ENCODE measurements at places on chromosomes 11 and 22.

GRCh38 chr11:46285594-46286033 is 8.2 kb downstream of the CREB3L1 start:
- DNase-seq = no peak

- no peak for DNase-seq
Measured at GRCh38 chr11:17840101-17840548, 105.5 kb downstream of the KCNC1 start.

DNA sequence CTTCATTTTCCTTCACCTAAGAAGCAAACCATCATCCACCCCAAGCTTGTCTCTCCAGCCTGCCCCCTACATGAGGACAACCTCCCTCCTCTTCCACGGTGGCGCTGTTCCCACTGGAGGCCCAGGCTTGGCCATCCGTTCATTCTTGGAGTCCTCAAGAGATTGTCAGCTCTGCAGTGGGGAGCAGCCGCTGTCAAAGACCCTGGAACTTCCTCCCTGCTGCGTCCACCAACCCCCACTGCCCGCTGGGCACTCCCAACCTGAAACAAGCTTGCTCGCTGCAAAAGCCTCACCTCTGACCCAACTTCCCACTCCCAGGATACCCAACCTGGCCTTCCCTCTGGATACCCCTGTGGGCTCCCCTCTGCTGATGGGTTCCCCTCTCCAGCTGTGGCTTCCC is 10.4 kb upstream of the CD81 start:
- no peak for DNase-seq

DNA sequence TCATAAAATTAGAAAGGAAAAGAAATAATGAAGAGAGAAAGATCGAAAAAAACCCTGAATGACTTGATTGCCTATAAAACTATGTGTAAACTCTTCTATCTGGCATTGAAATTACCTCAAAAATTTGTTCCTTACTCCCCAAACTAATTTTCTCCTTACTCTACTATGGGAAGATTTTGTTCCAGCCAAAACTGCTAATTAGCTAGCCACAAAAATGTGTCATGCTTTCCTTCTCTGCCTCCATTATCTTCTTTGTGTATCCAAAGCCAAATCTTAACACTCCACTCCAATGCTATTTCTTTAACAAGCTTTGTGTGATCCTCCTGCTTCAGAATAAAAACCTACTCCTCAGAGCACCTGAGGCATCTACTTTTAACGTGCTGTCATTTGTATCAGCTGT is 831.2 kb downstream of the METTL15 start:
- DNase-seq = no peak

DNA sequence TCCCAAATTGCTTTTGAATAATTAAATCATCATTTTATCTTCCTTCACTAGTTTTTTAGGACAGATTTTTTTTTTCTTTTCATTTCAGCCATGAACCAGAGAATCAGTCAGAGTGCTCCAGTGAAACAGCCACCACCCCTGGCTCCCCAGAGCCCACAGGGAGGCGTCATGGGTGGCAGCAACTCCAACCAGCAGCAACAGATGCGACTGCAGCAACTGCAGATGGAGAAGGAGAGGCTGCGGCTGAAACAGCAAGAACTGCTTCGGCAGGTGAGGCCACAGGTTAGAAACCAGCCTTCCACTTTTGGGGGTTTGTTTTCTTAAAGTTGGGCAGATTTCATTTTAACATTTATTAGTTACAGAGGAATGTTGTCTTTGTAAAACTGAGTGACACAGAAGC is 95.6 kb downstream of the YAP1 start:
- no peak for DNase-seq

DNA sequence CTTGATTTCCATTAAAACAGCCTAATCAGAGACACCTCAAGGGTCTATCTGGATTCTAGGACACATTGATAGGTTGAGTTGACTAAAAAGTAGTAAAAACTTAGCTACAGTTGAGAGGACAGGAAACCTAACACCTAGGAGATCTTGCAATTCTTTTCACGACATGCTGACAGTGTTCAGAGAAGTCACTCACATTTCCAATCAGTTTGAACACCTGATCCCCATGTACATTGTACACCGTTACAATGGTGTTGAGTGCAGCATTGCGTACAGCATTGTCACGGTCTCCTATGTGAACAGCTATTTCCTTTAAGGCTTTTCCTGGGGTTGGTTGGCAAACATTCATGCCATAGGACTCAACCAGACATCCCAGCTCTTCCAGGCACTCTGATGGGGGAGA is 42.8 kb downstream of the F2 start:
- DNase-seq = no peak

GRCh38 chr11:77542296-77542695 is 47.5 kb upstream of the AQP11 start:
- no peak for DNase-seq

DNA sequence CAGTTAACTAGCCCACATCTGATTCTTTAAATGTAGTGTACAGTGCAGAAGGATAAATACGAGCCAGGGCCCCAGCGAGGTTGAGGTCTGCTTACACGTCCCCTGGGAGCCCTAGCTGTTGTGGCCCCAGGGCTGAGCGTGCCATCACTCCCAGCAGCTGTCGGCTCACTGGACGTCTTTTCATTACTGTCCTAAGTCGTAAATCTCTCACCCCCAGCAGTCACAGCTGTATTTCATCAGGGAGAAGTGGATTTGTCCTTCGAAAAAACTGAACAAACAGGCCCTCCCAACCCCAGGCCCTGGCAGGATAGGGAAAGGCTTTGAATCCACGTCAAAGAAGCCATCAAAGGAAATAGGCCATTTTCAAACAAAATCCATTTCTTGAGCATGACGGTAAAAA is 110.4 kb upstream of the CSNK2A3 start:
- DNase-seq = no peak

- DNase-seq = no peak
Measured at GRCh38 chr11:60816590-60817157, 25.2 kb upstream of the CCDC86 start.

DNA sequence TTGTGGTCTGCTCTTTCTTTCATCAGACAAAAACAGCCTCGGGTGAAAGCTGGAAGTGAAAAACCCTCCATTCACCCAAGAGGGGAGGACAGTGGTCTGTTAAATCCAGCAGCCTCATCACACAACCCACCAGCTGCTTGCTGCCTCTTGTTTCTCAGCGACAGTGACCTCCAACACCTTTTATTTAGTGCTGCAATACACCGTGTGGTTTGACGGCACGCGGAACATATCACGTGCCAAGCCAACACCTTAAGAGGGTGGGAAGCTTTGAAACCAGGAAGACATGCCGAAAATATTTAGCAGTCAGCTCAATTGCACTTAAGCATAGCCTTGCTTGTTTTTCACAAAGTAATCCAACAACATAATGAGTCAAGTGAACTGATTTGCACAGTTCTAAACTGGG is 39.8 kb upstream of the POGLUT3 start:
- DNase-seq = no peak

DNA sequence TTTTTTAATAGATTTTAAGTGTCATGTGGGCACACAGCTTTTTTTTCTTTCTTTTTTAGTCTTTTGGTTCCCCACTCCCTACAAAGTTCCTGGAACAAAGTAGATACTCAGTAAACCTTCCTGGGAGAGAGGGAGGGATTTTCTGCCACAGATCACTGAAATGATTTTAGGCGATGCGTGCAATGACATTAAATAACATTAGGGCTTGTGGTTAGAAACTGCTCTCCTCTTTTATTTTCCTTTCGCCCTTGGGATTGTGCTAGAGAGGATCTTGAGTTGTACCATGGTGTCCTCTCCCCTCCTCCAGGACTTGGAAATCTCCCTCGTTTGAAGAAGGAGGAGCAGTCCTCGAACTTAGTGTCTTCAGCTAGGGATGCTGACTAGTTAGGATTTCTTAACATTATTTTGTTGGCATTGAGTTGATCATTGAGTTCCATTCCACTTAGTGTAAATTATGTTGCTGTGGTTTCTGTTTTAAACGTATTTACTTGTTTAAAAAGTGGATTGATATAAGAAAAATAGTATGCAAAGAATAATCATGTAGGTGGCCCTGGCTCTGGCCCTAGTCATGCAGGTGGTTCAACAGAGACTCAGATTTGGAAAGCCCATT is 88.4 kb downstream of the TRAF6 start:
- no peak for DNase-seq

- no peak for DNase-seq
Measured at GRCh38 chr11:25860677-25861450, 471.1 kb upstream of the ANO3 start.

DNA sequence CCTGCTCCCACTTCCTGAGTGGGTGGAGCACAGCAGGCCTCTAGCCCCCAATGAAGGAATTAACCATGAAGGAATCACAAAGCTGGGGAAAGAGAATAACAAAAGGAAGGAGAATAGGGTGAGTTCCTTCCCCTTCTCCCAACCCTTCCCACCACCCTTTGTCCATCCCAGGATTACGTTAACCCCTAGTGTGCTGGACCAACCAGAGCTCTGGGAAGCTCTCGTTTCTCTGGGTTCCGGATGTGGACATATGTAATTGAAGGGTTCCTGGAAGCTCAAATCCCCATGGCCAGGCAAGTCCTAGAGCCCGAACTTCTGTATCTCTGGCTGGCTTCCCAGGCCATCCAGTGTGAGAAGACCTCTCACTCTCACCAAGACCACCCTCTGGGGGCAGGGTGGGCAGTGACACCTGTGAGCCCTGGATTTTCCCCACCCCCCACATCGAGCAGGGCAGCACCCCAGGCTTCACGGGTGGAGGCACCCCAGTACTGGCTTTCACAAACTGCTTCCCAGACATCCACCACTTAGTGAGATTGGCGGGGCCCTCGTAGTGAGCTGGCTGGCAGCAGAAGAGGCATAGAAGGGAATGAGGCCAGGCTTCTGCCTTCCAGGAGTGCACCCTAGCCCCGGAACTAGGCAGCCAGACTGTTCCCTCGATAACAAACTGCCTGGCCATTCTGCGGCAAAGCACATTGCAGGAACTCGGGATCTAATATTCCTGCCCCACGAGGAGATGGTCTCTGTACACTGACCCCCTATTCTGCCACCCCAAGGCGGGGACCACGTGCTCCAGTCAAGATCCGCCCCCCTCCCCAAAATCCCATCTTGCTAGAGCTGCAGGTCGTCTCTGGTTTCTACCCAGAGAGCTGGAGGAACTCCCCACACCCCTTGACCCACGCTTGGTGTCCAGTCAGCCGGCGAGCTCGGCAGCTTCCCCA is 2.1 kb downstream of the NECTIN1 start:
- DNase-seq = no peak

DNA sequence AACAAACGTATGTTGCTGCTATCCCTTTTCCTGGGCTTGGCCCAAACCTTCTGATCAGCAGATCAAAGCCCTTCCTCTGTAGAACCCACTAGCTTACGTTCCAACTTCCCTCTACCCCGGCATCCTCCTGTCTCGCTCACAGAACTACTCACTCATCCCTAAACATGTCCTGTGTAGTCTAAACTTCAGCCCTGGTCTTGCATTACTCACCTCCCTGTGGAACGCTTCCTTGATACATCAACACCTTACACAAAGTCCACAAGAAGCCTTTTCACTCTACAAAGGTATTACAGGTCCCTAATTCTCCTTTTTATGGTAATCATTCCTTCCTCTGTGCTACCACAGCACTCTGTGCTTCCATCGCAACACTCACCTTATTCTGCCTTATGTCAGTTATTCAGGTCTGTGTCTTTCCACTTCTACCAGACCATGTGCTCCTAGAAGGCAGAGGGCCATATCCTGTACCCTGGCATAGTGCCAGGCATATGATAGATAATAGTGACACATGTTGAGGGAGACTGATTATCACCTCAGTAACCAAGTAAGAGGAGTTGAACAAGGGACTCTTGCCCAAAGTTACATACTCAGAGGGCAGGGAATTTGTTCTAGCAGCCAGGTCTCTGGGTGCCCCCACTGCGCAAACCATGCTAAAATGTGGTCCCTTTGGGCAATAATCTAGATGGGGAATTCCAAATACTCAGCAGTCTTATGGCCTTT is 41.6 kb downstream of the USP35 start:
- DNase-seq = no peak

- DNase-seq = no peak
Measured at GRCh38 chr22:47102648-47103047, 340.2 kb downstream of the TBC1D22A start.

DNA sequence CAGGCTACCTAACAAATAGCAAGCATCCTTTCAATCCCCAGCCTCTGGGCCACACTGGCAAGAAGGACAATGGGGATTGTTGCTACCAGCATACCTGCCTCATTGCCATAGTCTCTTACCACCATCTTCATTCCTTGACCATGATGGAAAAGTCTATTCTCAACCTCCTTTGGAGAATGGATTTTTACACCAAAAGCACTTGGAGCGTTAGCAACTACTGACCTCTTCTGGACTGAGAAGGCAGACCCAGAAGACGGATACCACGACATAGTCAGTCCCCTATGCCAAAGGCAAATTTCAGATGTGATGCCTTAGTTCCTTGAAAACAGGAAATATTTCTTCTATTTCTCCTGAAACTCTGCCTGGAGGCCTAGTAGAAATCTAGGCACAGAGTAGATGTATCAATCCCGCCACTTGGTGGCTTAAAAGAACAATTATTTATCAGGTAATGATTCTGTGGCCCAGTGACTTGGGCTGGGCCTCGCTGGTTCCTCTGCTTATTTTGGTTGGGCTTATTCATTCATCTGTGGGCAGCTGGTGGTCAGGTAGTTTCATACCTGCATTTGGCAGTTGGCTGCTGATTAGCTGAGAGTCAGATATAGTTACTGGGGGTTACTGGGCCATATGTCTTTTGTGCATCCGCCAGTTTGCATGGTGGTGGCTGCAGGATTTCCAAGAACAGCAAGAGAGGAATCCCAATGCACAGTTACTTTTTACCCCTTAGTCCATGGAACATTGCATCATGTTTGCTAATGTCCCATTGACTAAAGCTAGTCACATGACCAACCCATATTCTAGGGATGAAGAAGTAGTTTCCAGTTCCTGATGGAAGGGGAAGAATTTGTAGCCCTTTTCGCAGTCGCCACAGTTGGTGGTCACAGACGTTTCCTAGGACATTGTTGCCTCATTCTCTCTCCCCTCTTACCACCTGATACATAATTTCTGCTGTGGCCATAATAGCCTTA is 75.2 kb downstream of the DHCR7 start:
- DNase-seq = no peak

- no peak for DNase-seq
Measured at GRCh38 chr11:110123003-110123402, 29.8 kb downstream of the ZC3H12C start.

DNA sequence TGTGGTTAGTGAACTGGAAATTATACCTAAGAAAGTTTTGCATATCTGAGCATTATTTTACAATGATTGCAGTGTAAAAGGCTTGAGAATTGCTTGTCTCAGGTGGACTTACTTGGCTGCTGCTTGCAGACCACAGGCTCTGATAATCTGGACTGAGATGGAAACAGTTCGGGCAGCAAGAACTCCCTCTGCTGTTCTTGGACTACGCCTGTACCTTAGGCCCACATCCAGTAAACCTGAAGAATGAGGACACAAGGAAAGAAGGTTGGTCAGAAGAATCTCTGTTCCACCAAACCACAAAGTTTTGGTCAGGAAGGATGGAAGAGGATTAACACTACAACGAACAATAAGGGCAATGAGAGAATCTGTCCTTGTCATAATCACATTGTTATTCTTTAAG is 80.1 kb downstream of the C2CD3 start:
- DNase-seq = no peak

- no peak for DNase-seq
Measured at GRCh38 chr11:66882561-66883015, 25.7 kb downstream of the LRFN4 start.

Measured in D721Med (cell line).